ENCODE measurements at places on chromosomes 6 and 20.

- no peak overlapping the region for H3K27ac ChIP-seq
- peak; percentile 70 for DNase-seq
- no peaks in the 10 kb centered on the region for H3K36me3 ChIP-seq
- H3K4me1 ChIP-seq: peaks cover 6% of the 10 kb centered on the region
- no peak overlapping the region for H3K4me3 ChIP-seq
Observed at GRCh38 chr6:105432797-105433196, 29.9 kb upstream of the PREP start.

DNA sequence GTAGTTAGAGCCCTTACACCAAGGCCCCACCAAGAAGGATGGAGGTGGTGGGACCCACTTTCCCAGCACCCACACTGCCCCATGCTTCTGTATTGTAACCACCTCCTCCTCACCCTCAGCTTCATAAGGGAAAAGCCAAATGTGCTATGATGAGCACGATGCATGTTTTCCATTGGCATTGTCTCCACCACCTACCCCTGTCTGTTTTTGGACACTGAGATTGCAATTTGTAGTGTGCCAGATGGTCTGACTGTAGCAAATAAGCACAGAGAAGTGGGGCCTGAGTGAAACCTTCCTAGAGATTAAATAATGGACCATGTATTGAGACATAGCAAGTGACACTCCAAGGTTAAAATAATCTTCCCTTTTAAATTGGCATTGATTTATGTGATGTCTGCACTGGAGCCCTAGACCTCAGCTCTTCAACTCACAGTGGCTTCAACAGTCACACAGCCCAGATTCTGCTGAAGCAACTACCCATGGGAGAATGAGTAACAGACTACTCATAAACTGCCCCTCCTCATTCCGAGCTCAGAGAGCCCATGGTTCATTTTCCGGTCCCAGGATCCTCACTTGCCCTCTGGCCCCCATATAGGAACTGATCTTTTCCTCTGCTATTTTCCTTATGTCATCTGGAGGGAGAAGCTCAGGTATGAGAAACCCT lies 177.9 kb downstream of the COL9A1 start:
- H3K27me3 ChIP-seq: no peaks in the 10 kb centered on the region
- H3K27ac ChIP-seq: no peak overlapping the region
- no peak for DNase-seq
- no peaks in the 10 kb centered on the region for H3K36me3 ChIP-seq
- H3K4me3 ChIP-seq: no peak overlapping the region

GRCh38 chr6:112113918-112114317 lies 26.5 kb downstream of the FAM229B start:
- H3K4me3 ChIP-seq: no peak overlapping the region
- no peaks in the 10 kb centered on the region for H3K36me3 ChIP-seq
- H3K4me1 ChIP-seq: no peaks in the 10 kb centered on the region

DNA sequence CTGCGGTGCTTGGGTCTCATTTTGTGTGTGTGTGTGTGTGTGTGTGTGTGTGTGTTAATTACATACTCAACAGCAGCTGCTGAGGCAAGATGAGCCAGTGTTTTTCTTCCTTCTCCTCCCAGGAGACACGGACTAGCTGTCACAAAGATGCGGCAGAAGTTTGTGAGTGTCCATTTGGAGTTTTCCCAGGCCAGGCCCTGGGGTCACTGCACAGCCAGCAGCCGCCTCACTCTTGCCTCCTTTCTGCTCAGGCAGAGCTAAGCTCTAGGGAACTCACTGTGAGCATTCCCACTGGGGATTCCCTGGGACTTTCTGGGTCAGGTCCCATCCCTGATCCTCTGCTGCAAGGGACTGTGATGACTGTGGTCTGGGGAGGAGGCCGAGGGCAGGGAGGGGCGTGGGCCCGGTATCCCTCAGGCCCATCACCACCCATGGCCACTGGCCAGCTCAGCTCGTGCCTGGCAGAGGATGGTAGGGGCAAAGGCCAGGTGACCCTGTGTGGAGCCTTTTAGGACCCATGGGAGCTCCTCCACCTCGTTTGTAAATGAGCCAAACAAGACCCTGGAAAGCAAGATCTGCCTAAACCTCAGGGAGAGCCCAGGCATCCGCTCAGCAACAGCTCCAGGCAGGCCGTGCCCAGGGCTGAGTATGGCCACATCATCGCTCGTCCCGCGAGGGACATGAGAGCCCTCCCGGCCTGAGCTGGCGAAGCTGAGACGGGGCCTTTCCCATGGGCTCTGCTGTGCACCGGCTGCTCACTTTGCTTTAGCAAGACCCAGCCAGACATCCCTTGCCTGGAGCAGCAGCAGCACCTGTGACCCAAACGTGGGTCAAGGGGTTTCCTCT lies 102.0 kb downstream of the PSMB1 start:
- H3K36me3 ChIP-seq: no peaks in the 10 kb centered on the region
- no peak overlapping the region for H3K4me3 ChIP-seq
- H3K27ac ChIP-seq: no peak overlapping the region
- DNase-seq: no peak
- H3K27me3 ChIP-seq: no peaks in the 10 kb centered on the region

DNA sequence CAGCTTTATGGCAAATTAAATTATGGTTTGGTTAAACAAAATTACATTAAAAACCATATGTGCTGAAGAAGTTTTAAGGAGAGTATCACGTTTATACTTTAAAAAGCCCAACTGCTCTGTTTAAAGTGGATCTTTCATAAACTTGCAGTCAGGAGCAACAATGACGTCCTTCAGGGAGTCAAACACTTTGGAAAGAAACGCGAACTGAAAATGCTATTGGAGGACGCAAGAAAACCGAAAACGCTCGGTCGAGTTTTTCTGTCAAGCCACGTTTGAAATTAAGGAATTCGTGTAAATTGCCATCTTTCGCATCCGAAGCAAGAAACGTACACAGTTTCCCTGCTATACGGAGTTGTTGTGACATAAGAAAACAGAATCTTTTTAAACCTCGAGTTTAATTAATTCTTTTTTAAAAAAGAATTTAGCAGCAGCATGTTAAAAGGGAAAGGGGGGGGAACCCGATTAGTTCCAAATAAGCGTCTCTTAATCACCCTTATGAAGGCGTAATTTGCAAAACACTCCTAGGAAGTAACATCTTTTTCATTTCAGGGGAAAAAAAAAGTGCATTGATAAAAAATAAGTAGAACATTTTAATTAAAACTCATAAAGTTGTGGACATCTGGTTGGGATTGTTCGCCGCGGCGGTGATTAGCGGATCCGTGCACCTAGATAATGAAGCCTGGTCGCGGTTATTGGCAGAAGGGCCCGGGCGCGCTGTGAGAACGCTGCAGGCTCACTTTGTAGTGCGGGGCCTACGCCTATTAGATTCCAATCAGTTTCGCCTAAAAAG lies 295.4 kb downstream of the TFAP2C start:
- peak; percentile 28 for DNase-seq
- H3K36me3 ChIP-seq: no peaks in the 10 kb centered on the region
- no peak overlapping the region for H3K27ac ChIP-seq
- H3K27me3 ChIP-seq: peaks cover 13% of the 10 kb centered on the region

DNA sequence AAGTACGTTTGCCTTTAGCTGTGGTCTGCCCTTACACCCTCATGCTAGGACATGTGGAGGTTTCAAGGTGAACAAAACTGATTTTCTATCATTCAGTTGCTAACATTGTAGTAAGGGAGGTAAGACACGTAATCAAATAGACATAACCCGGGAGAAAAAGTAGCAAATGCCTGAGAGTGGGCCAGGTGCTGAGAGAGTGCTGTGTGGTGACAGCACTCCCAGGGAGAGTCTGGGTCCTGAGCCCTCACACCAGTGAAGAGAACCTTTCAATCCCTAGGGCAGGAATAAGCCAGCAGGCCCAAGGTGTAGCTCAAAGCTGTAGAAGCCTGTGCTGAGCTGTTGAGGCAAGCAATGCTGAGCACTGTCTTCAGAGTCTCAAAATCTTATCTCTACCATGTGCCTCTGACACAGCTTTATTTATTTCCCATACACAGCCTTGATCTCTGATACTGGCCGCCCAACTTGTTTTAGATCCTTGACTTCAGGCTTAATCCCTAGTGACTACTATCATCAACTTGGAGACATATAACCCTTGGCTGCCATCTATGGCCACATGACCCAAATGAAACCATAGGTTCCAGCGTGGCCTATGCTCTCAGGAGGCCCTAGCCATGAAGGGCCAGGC lies 55.2 kb downstream of the TPD52L1 start:
- H3K4me3 ChIP-seq: no peak overlapping the region
- no peaks in the 10 kb centered on the region for H3K27me3 ChIP-seq
- H3K27ac ChIP-seq: no peak overlapping the region

- H3K27me3 ChIP-seq: no peaks in the 10 kb centered on the region
- no peak overlapping the region for H3K4me3 ChIP-seq
- DNase-seq: no peak
- H3K4me1 ChIP-seq: peaks cover 16% of the 10 kb centered on the region
- H3K36me3 ChIP-seq: no peaks in the 10 kb centered on the region
Observed at GRCh38 chr6:42257063-42257462, 39.4 kb upstream of the MRPS10 start.

DNA sequence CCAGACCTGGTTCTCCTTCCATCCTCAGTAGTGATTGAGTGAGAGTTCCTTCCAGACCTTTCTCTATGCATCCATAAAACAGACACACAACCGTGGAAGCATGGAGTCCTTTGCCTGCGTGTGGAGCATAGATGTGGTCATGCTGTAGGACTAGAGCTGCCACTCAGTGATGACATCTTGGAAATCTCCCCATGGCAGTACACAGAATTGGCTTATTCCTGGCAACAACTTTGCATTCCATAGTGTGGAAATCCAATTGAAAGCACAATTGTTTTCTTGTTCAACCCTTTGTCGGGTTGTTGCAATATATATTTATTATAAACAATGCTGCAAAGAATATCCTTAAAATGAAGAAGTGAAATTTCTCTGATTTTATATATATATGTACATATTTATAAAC lies 547.8 kb downstream of the CDH26 start:
- H3K36me3 ChIP-seq: no peaks in the 10 kb centered on the region
- no peak overlapping the region for H3K27ac ChIP-seq
- DNase-seq: no peak
- no peak overlapping the region for H3K4me3 ChIP-seq
- no peaks in the 10 kb centered on the region for H3K4me1 ChIP-seq

DNA sequence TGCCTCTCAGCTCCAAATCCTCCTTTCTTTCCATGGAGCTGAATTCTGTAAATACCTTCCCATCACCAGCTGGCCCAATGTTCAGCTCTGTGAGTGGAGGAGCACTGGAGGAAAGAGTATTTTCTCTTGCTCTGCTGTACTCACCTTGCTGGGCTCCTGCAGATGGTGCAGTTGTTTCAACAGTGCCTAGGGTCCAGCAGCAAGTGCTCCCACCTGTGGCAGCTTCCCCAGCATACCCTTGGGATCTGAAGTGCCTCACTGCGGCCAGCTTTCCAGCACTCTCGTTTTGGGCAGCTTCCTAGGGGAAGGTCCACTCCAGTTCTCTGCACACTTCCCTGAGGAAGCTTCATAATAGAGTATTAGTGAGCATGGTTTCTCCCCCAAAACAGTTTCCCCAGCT lies 170.9 kb downstream of the ARHGAP18 start:
- no peaks in the 10 kb centered on the region for H3K36me3 ChIP-seq
- H3K27me3 ChIP-seq: no peaks in the 10 kb centered on the region
- no peak for DNase-seq

DNA sequence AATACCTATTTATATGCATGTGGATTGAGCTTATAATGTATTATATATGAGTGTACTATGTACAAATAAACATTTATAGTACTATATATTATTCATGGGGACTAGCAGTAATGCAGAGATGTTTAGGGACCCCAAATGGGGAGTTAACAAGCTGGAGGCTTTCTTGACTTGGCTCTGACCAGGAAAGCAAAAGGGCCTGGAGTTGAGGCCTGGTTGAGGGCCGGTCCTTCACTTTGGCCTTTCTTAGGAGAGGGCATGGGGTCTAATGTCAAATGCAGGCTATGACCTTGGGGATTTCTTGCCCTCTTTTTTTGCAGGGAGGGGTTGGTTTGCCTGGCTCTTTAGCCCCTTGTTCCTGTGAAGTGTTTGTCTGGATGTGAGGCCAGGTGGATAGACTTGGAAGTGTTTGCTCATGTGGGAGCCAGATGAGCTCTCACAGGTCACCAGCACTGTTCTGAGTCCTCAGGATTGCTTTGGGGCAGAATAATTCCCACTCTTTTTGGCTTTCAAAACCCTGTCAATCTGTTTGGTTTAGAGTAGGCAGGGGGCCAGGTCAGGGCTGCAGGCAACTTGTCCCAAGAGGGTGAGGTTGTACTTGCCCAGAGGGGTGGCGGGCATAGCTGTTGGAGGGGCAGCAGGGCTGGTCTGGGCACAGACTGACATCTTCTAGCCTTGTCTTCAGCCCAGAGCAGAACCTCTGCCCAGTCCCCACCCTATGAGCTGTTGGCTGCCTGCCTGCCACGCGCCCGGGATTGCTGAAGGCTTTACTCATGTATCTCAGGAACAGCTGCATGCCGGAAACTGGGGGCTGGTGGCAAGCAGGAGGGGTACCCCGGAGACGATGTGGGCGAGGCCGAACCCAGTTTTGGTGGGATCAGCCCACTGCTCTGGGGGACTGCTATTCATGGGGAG lies 14.6 kb downstream of the TJAP1 start:
- peaks cover 2% of the 10 kb centered on the region for H3K4me1 ChIP-seq
- no peak overlapping the region for H3K4me3 ChIP-seq
- H3K36me3 ChIP-seq: no peaks in the 10 kb centered on the region

Data from mesendoderm (in vitro differentiated cells).